ENCODE measurements at places on chromosomes 11 and 22.

DNA sequence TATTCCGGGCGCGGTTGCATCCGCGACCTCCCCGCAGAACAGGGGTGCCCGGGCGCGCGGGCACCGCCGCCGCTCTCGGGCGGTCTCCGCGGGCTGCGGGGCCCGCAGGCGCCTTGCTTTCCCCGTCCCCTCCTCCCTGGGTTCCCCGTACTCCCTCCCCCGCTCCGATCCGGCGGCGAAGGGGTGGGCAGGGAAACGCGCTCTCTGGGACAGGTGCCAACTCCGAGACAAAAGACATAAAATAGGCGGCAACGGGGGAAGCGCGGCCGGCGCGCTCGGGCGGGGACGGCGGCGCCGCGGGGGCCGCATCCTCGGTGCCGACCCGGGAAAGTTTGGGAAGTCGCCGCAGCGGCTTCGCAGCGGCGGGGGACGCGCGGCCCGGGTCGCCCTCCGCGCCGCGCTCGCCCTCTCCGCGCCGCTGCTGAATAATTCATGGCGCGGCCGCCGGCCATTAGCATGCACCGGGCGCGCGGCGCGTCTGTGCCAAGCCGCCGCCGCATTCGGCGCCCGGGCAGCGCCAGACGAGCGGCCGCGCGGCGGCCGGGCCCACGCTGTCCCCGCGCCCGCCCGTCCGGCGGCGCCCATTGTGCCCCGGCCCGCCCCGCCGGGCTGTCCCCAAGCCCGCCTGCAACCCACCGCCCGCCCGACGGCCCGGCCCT, 78.7 kb upstream of the PPARA start:
- DNase-seq = peak; percentile 57

DNA sequence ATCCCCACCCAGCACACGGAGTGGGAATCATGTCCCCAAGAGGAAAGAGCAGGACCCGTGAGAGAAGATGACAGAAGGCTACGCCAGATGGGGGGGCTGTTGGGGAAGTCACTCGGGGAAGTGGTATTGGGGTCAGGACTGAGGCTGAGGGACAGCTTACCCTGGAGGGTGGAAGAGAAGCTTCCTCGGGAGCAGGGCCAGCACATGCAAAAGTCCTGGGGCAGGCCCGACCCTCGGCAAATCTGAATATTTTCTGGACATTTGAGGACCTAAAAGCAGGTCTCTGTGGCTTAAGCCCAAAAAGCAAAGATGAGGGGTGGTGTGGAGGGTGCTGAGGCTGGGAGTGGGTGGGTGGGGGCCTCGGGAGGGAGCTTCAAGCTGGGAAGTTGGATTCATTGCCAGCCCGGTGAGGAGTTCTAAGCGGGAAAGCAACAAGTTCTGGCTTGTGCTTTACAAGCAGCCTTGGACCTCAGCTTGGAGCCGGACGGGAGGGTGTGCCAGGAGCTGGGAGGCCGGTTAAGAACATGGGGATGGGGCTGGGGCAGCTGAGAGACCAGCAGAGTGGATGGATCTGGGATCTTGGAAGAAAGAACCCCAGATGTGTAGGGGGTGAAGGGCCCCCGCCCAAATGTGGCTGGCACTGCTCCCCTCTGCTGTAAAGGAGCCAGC, 34.9 kb downstream of the GRAMD4 start:
- DNase-seq = no peak

GRCh38 chr11:62816557-62816956, 11.3 kb upstream of the NXF1 start:
- no peak for DNase-seq

DNA sequence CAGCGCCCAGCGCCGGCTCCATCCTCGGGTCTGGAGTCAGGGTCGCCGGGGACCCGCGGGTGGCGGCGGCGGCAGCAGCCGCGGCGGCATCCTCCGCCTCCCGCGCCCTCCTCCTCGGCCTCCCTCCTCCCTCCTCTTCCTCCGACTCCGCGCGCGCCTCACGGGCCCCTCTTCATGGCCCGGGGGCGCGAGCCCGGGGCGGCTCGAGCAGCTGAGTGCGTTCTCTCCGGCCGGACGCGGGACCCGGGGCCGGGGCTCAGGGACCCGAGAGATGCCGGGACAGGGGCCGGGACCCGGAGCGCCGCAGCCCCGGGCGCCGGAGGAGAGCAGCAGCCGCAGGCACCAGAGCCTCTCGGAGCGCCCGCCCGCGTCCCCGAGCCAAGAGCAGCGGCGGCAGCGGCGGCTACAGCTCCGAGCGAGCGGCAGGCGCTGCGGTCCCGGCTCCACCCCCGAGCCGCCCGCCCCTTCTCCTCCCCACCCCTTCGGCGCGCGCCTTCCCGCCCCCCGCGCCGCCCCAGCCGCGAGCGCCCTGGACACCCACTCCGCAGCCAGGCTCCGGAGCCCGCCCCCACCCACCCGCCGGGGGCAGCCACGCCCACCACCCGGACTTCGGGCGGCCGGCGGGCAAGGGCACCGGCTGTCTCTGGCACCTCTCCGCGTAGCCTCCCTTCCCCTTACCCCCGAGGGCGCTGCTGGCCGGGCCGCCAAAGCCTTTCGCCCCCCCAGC, at the start of gene CHST1:
Gene CHST1, minus strand, starts transcription at position 417 of the 727 bp plus-strand sequence. CDS start 14,699 bp downstream, outside the sequence.
- peak; percentile 21 for DNase-seq

DNA sequence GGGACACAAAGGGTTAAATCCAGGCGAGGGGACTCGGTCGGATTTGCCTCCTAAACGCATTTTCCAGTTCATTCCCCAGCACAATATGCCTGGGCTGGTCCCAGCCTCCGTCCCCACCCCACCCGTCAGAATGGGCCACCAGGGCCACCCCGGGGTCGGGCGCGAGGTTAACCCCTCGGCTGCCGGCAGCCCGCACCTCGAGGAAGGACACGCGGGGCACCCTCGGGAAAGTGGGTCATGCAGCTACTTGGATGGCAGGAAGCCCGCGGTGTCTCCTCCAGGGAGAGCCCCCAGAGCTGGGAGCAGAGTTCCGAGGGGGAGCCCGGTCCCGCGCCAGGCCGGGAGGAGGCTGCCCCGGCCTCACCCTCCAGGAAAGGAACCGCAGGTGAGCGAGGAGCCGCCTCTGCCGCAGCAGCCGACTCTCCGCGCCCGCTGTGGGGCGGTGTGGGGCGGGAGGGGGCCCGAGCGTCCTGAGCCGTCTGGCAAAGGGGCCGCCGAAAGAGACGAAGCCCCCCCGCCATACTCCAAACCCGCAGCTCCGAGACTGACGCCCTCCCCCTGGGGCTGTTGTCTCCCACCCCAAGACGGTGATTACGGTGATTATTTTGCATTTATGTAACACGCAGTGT, 1.4 kb downstream of the NECTIN1 start:
- no peak for DNase-seq

DNA sequence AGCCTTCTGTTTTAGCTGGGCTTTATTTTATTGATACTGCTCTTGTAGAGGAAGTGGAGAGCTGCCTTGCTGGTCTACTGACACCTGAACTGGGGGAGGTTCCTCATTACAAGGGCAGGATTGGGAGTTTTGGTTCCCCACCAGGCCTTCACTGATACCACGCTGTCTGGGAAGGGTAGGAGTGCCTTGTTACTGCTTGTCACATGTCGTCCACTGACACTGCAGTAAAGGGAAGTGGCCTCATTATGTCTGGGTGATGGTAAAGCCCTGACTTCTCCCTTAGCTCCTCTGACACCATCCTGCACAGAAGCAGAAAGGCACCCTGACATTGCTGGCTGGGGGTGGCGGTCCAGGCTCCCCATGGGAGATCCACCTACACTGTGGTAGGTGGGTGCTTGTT, 38.7 kb upstream of the ELF5 start:
- DNase-seq = no peak

- no peak for DNase-seq
Observed at GRCh38 chr11:99803501-99803900, 782.8 kb downstream of the CNTN5 start.

All from activated CD4-positive, alpha-beta T cell treated with anti-CD3 and anti-CD28 coated beads, Interleukin-2, Interleukin-6, amounts not matched to agents 100 ng/mL and 50 ng/mL, durations not matched to agents 16 hours and 8 hours (primary cell).